Kidney (tissue), 22 donors: ENCODE measurements at places on chromosomes 5 and 9. TPM values are rescaled to one million over a fixed set of nuclear protein-coding genes. Genes with fewer than 3 reads are reported as not detected.

Gene RNF180
- total RNA-seq = 23.0 TPM

Gene OTULINL
- total RNA-seq = 10.8 TPM

Gene PRUNE2
- total RNA-seq = 65.1 TPM

Gene MYOT
- 0.94 TPM for total RNA-seq

Gene ANGPTL2
- 12.4 TPM for total RNA-seq

Gene TMEM267
- total RNA-seq = 24.1 TPM

Gene CCNO
- total RNA-seq = 5.9 TPM

Gene LRRTM2
- total RNA-seq = 0.03 TPM

DNA sequence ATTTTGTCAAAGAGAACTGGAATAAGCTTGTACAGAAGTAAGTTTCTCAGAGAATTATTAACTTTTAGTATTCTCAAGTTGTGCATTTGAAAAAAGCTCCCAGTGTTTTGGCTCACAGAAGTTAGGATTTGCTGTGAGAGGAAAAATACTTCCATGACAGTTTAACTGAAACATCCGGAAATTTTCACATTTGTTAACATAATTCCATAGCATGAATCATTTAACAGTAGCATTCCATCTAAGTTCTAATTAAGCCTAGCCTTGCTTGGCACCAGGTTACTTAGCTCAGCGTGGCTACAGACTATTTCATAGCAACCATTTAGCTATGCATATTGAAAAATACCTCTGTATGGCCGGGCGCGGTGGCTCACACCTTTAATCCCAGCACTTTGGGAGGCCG, 90.8 kb downstream of the LNPEP start:
- H3K4me1 ChIP-seq = no peaks in the 10 kb centered on the region
- no peak overlapping the region for H3K27ac ChIP-seq

DNA sequence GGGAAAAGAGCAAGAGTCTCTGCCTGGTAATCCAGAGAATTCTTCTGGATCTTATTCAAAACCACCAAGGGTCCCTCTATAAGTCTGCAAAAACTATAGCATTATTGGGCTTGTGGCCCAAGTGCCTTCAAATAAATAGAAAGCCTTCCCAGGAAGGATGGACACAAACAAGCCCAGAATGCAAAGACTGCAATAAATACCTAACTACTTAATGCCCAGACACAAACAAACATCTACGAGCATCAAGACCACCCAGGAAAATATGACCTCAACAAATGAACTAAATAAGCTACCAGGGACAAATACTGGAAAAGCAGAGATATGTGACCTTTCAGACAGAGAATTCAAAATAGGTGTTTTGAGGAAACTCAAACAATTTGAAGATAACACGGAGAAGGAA, 355.8 kb upstream of the GRAMD2B start:
- no peak for DNase-seq
- no peaks in the 10 kb centered on the region for H3K4me1 ChIP-seq
- no peaks in the 10 kb centered on the region for H3K27me3 ChIP-seq

DNA sequence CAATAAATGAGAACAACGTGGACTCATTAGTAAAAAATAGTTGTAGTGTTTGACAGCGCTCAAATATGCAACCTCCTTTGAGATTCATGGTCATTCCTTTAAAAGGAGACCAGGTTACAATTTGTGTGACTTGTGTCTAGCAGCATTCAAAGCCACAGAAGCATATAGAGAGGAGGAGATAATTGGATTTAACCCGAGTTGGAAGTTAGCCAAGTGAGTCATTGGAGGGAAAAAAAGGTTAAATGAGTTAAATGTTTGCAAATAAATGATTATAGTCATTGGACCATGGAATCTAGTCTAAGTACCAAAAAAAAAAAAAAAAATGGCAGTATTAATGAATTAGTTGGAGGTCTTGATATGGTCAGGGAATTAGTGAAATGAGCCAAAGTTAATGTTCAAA, 90.9 kb downstream of the ITGA1 start:
- no peak overlapping the region for H3K4me3 ChIP-seq
- no peaks in the 10 kb centered on the region for H3K27me3 ChIP-seq
- H3K36me3 ChIP-seq = no peaks in the 10 kb centered on the region
- peak; percentile 57 for DNase-seq
- no peak overlapping the region for H3K27ac ChIP-seq
- peaks cover 3% of the 10 kb centered on the region for H3K4me1 ChIP-seq

GRCh38 chr5:20680718-20681302, 692.8 kb upstream of the CDH18 start:
- H3K4me3 ChIP-seq = no peak overlapping the region
- DNase-seq = no peak
- H3K36me3 ChIP-seq = no peaks in the 10 kb centered on the region
- H3K27me3 ChIP-seq = no peaks in the 10 kb centered on the region
- H3K27ac ChIP-seq = no peak overlapping the region

- no peaks in the 10 kb centered on the region for H3K4me1 ChIP-seq
- no peak overlapping the region for H3K4me3 ChIP-seq
- H3K27ac ChIP-seq = no peak overlapping the region
- H3K27me3 ChIP-seq = no peaks in the 10 kb centered on the region
- no peaks in the 10 kb centered on the region for H3K36me3 ChIP-seq
Observed at GRCh38 chr5:61974680-61975079, 331.3 kb upstream of the KIF2A start.

DNA sequence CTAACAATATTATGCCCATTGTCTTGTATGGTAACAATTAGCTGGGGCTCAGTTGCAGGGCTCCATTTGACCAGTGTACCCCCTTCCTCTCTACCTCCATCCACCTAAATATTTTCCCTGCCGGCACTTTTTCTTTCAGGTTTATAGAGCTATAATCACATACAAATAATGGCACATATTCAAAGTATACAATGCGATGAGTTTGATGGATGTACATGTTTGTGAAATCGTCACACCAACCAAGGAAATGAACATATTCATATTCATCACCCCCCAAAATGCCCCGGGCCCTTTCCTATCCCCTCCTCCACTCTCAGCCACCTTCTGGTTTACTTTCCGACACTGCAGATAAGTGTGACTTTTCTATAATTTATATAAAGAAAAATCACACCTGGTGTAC, 351.5 kb downstream of the GADD45G start:
- no peaks in the 10 kb centered on the region for H3K27me3 ChIP-seq
- no peak for DNase-seq
- peaks cover 2% of the 10 kb centered on the region for H3K4me1 ChIP-seq
- H3K36me3 ChIP-seq = no peaks in the 10 kb centered on the region
- no peak overlapping the region for H3K27ac ChIP-seq

GRCh38 chr5:113380807-113381326, 53.9 kb downstream of the TSSK1B start:
- no peak overlapping the region for H3K4me3 ChIP-seq
- H3K27ac ChIP-seq = no peak overlapping the region
- no peaks in the 10 kb centered on the region for H3K36me3 ChIP-seq
- no peaks in the 10 kb centered on the region for H3K27me3 ChIP-seq
- H3K4me1 ChIP-seq = no peaks in the 10 kb centered on the region

DNA sequence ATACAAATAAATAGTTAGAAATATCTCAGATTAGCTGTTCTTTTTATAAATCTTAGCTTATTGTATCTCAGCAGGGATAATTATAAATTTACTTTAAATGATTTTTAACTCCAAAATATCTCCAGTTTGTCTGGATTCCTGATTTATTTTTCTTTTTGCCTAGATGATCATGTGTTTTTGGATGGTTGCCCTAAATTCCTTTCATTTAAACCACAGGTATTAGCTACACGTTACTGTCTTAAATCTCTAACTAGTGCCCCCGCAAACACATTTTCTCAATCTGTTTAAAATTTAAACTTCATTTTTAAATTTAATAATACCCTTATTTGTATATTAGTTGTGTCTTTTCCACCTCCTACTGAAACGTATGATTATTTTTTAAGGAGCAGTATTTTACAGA, 5.6 kb downstream of the FER start:
- DNase-seq = no peak
- H3K36me3 ChIP-seq = no peaks in the 10 kb centered on the region
- H3K27ac ChIP-seq = no peak overlapping the region

- H3K27ac ChIP-seq = no peak overlapping the region
- H3K4me3 ChIP-seq = no peak overlapping the region
- no peaks in the 10 kb centered on the region for H3K36me3 ChIP-seq
- no peaks in the 10 kb centered on the region for H3K4me1 ChIP-seq
- no peak for DNase-seq
- no peaks in the 10 kb centered on the region for H3K27me3 ChIP-seq
Observed at GRCh38 chr5:43245724-43246385, 53.8 kb downstream of the NIM1K start.

- no peak overlapping the region for H3K4me3 ChIP-seq
Observed at GRCh38 chr9:75876999-75877640, 13.4 kb upstream of the PCSK5 start.
